ENCODE measurements at places on chromosomes 3 and 15.

DNA sequence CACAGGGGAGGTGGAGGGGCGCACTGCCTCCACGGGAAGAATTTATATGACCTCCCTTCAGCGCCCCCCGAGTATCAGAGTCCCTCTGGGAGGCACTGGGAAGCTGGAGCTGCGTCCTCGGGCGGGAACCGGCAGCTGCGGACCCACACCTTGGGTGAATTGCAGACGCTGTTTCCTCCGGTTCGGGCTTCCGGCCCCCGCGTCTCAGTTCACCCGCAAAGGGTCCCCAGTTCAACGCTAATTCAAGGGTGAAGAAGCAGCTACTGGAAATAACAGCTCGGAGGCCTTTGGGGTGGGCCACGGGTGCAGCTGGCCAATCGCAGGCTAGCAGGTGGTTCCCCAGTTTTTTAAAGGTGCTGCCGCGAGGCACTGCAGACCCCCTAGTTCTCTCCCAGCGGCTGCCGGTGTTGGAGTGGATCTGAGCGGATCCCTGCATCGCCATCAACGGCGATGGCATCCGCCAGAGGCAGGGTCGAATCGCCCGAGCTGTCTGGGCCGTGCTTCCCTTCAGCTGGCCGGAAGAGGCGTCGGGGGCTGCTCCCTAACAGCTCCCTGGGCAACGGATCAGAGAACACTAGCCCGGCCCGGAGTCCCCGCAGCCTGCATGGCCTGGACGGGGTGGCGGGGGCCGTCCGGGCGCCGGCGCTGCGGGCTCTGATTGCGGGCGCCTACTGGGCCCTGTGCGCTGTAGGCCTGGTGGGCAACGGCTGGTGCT lies 19.4 kb upstream of the ADAMTS7 start:
- DNase-seq, result no peak

- no peak for DNase-seq
Measured at GRCh38 chr3:143182866-143183664, 63.5 kb downstream of the CHST2 start.

GRCh38 chr3:46001178-46001577 lies 5.6 kb upstream of the FYCO1 start:
- DNase-seq, result no peak

DNA sequence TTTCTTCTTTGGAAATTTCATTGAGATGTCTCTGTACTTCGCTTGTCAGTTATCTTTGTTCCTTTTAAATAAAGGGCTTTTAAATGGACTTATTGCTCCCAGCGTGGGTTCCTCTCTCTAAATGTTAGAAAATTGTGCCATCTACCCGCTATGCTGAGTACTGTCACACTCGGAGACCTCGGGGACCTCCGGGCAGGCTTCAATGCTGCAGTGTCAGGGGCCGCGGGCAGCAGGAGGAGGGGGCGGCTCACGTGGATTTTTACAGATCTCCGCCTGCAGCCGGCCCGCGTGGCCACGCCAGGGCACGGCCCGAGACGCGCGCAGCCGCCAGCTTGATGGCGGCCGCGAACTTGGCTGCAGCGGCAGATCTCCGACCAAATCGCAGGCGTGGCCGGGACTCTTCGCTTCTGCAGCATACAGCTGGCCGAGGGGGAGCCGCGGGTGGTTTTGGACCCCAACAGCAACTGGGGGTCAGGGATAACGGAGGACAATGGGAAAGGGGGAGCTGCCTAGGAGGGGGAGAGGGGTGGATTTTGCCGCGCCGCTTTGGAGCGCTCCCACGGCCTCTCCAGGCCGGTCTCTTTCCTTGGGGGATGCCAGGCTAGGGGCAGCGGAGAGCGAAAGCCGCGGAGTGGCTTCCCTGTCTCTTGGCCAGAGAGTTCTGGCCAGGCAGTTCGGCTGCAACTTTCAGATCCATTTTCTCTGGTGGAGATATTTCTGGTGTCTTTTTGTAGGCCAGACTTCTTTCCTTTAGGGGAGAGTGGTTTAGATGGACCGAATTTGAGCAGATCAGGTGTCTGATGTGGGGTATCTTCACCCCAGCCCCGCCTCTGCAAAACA lies 15.3 kb downstream of the NR2F2 start:
- no peak for DNase-seq

DNA sequence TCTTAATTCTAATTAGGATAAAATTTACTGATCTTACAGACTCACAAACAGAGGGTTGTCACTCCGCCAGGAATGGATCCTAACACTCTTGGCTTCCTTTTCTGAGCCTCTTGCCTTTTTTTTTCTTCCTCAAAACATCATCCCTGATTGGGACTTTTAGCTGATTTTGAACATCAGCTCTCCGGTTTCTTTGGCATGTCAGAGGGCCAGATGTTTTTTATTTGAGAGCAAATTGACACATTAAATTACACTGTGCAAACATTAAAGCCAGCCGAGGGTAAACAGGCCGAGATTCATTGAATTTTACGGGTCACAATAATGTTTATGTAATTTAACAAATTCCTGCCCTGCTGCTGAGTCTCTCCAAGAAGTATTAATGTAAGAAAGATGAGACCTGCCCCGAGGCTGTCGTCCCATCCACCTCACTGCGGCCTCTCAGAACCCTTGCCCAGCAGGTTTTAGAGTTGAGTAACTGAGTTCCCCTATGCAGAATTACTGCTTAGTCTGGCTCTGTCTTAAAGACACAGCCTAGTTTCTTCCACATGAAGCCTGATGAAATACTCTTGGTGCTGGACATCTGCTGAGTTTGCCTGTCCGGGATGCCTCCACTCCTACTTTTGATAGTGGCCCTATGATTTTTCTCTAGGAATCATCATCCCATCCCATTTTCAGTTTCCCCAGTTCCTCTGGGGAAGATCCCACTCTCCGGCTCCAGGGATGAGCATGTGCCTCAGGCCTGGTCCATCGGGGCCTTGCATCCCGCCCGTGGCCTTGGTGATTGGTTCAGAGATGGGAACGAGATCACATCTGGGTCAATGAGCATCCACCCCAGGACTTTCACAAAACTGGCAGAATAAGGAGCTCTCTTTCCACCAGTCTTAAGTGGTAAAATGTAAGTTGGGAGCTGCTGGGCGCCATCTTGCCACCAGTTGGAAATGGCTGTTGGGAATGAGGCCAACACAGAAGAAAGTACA lies 226.6 kb upstream of the TLE3 start:
- DNase-seq, result no peak

- DNase-seq, result no peak
Measured at GRCh38 chr3:110646496-110646895, 425.1 kb upstream of the NECTIN3 start.

GRCh38 chr3:150771600-150771999 lies 8.6 kb upstream of the SIAH2 start:
- no peak for DNase-seq

GRCh38 chr3:188233320-188233719 lies 79.4 kb downstream of the LPP start:
- no peak for DNase-seq

- no peak for DNase-seq
Measured at GRCh38 chr15:98674336-98674735, 26.0 kb downstream of the IGF1R start.

GRCh38 chr15:52369030-52369429 lies 73.4 kb upstream of the MYO5C start:
- no peak for DNase-seq

- no peak for DNase-seq
Measured at GRCh38 chr3:187728940-187729583, 16.2 kb downstream of the BCL6 start.

DNA sequence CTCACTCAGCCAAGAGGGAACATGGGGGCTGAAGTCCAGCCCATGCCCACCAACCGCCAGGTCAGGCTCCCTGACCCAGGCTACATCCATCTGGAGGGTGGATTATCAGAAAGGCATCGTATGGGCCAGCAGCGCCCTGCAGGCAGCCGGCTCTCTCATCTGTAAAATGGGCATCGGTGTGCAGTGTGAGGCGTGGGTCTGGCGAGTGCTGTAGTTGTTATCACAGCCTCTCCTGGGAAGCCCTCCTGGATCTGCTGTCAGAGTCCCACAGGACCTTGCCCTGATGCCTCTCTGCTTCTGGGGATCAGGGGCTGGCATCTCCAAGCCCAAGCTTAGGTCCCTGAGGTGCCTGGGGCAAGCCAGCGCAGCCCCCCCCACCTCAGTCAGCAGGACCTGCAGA lies 27.4 kb downstream of the CFAP100 start:
- DNase-seq, result no peak

DNA sequence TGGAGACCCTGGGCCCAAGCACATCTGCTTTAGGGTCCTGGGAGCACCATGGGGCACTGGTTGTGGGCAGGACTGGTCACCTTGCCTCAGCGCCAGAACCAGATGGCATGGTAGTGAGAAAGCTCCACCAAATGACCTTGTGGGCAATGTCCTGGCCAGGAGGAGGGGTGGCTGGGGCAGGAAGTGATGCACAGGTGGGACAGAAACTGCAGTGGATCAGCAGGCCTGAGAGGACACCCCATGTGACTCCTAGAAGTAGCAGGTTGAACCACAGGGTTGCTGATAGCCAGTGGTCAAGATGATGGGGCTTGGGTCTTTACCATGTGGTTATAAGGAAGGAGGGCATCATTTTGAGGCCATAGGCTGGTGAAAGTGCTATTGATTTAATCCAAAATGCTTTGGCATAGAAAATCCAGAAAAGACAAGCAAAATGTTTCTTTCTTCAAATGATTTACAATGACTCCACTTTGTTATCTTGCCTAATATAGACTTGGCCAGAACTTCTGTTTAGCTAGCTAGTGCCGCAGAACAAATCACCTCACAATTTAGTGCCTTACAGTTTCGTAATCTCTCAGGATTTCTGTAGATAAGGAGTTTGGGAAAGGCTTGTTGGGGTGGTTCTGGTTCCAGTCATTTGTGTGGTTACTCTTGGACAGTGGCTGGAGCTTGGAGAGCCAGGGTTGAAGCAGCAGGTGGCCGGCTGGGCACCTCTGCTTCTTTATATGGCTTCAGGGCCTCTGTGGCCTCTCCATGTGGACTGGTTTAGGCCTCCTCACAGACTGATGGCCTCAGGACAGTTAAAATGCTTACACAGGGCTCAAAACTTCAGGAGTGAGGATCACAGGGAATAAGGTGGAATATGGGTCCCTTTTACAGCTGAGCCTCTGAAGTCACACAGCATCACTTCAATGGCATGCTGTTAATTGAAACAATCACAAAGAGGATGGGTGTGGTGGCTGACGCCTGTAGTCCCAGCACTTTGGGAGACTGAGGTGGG lies 27.5 kb downstream of the TMEM158 start:
- DNase-seq, result no peak

DNA sequence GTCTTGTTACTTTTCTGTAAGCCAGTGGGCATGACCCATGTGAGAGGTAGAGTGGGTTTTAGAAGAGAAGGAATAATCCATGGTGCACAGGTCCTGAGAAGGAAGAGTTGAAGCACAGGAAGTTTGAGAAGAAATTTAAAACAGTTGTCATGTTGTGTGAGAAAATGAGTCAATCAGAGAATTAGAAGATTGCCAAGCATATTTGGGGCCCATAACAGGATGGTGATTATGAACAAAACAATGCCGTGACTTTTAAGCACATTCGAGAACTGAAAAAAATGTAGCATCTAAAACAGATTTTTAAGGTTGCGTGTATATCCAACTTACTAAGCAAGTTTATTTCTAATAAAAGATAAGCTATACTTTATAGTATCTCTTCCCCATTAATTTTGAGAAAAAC lies 198.7 kb downstream of the RORA start:
- no peak for DNase-seq

DNA sequence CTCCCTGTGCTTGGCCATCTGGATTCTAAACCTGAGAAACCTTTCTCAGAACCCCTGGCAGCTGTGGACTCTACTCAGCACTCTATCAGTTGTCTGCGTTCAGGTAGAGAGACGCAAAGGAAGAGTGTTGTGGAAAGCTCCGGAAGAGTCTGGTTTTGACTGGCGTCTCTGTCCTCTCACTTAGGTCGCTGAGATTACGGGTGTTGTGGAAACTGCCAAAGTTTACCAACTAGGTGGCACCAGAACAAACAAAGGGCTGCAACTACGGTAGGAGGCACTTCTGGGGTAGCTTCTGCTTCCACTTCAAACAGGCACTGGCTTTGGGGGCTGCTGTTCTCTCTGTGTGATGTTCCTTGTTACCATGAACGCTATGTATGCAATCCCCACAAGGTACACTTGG lies 19.2 kb upstream of the ITPKA start:
- no peak for DNase-seq

DNA sequence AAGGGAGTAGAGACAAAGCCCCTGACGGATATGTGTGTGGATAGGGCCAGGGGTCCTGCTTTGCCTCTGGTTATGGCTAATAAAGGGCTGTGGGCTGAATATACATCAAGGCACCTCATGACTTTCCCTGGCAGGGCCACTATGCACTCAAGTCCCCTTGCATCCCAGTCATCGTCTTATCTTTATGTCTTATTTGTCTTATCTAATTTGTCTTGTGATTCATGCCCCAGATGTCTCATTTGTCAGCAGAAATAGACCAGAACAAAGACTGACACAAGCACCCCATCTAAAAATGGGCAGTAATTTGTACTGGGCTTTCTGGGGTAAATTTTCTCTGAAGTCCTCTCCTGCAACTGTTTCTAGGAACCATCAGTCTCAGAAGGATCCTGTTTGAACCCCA lies 68.6 kb downstream of the ITGA11 start:
- no peak for DNase-seq

DNA sequence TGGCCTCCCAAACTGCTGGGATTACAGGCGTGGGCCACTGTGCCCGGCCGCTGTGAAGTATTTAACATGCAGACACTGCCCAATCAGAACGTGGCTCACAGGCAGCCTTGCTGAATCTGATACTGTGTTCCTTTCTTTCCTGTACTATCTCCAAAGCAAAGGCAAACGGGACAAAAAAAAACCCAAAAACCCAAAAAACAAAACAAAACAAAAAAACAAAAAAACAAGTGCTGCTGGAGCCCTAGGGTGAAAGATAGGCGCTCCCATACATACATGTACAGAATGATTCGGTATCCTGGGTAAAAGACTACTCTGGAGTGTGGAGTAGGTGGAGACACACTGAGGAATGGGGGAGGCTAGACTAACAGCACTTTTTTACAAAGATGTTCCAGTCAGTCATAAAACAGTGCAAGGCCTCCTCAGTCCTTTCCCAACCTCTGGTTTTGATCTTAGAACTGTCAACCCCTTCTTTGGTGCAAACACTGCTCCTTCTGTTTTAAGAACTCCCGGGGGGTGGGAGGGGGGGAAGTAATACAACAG lies 7.7 kb upstream of the MAP1A start:
- no peak for DNase-seq

- DNase-seq, result no peak
Measured at GRCh38 chr15:90191344-90191687, 9.8 kb upstream of the SEMA4B start.

- no peak for DNase-seq
Measured at GRCh38 chr3:61629442-61629841, 68.1 kb downstream of the PTPRG start.

GRCh38 chr3:184491867-184492615 lies 69.5 kb upstream of the EPHB3 start:
- DNase-seq, result peak; percentile 43

DNA sequence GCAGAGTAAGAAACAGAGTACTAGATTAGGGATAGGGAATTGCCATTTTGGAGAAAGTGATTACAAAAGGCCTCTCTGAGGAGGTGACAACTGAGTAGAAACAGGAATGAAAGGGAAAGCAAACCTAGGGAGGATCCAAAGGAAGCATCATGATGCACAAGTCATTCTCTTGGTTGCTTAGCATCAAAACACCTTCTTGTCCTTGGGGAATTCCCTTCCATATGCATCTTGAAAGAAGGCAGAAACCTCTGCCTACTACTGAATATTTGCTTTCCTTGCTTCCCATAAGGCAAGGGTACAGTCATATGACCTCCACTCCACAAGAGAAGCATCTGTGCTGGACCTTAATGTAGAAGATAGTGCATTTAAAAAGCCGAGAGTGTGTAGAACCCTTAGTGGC lies 24.1 kb downstream of the GABPB1 start:
- DNase-seq, result no peak

- no peak for DNase-seq
Measured at GRCh38 chr3:63067999-63068645, 192.9 kb upstream of the CADPS start.

GRCh38 chr15:35293353-35294130 lies 208.4 kb upstream of the NANOGP8 start:
- no peak for DNase-seq
